ENCODE measurements at places on chromosomes 5 and 9.

GRCh38 chr5:106964132-106964531, 706.6 kb downstream of the EFNA5 start:
- DNase-seq: no peak

DNA sequence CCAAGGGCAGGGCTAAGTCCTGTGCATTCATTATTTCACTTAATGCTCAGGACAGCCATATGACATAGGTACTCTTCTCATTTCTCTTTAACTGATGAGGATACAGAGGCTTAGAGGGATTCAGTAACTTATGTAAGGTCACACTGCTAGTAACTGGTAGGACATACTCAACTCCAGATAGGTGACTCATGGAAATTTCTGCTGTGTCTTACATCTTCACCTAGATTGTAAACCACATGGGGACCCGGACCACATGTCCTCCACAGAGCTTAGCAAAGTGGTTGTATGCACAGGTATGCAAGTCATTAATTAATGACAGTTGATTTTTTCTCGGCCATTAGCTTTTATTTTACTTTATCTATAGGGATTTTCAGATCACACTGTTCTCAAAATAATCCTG, 29.3 kb downstream of the SLC1A1 start:
- no peak for DNase-seq

- no peak for DNase-seq
Measured at GRCh38 chr9:19470981-19471650, 62.3 kb downstream of the ACER2 start.

DNA sequence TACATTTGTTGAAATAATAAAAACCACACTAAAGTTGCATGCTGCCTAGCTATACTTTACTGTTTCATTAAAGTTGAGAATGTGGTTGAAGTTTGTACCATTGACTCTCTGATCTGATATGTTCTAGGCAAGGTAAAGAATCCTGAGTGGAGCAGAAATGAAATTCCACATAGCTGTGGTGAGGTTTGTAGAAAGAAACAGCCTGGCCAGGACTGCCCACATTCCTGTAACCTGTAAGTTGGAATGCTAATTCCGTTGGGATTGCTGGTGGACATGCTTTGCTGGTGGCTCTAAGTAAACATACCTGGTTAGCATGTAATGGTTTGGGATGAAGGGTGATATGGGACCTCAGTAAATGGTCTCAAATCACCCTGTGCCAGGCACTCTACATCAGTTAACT, 16.8 kb downstream of the NFX1 start:
- no peak for DNase-seq

GRCh38 chr9:121662891-121663580, 11.6 kb downstream of the DAB2IP start:
- DNase-seq: no peak

- DNase-seq: no peak
Measured at GRCh38 chr9:79208791-79209396, 362.9 kb upstream of the TLE4 start.

- no peak for DNase-seq
Measured at GRCh38 chr9:21096901-21097255, 19.1 kb upstream of the IFNB1 start.

DNA sequence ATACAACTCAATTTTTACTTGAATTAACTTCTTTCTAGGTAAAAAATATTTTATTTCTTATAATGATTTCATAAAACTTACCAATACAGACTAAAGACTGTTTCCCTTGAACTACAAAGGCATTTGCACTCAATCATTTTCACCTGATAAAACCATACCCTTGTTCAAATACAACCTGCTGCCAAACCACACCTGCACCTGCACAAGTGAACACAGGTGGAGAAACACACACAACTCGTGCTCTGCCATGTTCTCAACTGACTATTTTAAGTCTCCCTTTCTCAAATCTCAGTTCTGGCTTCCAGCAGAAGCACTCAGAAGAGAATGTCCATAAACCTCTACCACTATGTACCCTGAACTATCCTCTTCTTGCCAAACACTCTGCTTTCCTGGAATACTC, 1892.1 kb downstream of the MAT2B start:
- DNase-seq: no peak

- DNase-seq: no peak
Measured at GRCh38 chr5:472076-472655, 29.2 kb downstream of the EXOC3 start.

GRCh38 chr9:20658677-20659473, 25.2 kb upstream of the FOCAD start:
- no peak for DNase-seq

- no peak for DNase-seq
Measured at GRCh38 chr9:98551511-98552286, 157.0 kb downstream of the GABBR2 start.

GRCh38 chr5:9063615-9064245, 482.1 kb downstream of the SEMA5A start:
- DNase-seq: no peak

GRCh38 chr5:139482050-139482889, at the start of gene STING1:
TSS of gene STING1 (minus strand) at chr5:139482758. CDS start at chr5:139481704, 1,054 bp downstream.
- DNase-seq: peak; percentile 82

DNA sequence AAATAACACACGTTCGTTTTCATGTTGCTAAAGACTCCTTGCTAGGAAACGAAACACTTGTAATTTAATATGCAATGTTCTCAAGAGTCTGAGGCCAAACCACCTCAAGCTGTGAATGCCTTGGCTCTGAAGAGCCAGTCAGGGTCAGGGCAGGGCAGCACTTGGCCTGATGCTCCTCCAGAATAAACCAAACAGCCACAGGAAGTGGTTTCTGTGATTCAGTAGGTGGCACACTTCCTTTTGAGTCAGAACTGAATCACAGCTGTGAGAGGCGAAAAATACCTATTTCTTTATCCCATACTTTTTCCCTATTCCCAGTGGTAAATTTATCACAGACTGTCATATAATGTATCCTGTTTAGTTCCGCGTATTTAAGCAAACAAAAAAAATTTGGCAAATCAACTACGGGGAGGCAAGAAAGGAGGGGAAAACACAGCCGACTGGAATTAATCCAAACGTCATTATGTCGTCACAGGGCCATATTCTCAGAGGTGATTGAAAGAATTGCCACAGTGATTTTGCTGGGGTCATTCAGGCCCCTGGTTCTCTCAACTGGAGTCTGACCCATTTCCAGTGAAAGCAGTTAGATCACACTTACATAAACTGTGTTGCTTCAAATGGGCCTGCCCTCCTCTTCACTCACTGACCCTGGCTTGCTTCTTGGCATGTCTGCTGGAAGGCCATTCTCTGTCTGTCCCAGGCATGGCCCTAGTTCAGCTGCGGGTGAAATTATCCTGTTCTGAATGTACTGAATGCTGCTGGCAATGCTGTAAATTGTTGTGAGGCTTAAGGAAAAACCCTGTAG, 71.2 kb downstream of the ARRDC3 start:
- DNase-seq: peak; percentile 82

DNA sequence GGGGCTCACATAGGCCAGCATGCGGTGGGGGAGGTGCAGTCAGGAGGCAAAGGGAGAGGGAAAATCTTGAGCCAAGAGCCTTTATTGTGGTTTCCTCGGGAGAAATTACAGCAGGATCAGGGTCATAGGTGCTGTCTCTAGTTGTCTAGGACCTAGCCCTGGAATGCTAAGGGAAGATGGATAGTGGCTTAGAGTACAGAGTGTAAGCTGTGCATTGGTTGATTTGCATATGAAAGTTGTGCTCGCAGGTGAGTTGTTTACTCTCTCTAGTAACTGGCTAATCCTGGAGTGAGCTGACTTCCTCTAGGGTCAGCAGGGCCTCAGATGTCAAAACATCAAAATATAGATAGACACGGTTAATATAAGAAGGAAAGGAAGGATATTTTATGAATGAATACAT, 877.7 kb downstream of the TLE4 start:
- DNase-seq: no peak

- DNase-seq: no peak
Measured at GRCh38 chr9:135619599-135619886, 19.8 kb downstream of the GLT6D1 start.

DNA sequence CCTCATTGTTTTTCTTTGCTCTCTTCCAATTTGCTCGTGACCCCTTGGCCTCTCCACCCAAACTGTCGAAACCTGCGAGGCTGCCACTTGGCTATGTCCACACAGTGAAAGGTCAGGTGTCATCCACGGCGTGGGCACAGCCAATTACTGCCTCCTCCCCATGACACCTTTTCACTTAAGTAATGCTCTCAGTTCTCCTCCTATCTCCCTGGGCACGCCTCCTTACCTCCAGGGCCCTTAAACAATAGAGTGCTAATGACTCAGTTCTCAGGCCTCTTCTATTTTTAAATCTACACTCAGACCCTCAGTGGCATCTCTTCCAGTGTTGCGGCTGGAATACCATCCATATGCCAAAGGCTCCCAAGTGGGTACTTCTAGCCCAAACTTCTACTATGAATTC, 256.8 kb downstream of the ROR2 start:
- DNase-seq: no peak

GRCh38 chr5:133611357-133612248, 738 bp downstream of the FSTL4 start:
- no peak for DNase-seq

GRCh38 chr5:136446565-136446964, 81.2 kb upstream of the TRPC7 start:
- no peak for DNase-seq

DNA sequence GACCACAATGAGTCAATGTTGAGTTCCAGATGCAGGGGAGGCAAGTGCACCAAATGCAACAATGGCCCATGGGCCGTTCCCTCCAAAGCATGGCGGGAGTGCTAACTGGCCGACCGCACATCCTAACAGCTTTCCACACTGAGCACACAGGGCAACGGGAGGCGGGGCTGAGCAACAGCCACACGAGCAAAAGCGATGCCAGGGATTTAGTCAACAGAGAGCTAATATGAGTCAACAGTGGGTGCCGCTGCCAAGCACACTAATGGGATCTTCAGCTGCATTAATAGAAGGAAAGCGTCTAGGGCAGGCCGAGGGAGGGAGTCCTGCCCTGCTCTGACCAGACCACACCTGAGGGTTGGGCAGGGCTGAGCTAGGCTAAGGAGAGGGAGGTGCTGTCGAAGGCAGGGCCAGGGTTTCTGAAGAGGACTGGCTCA, 4.6 kb downstream of the EPB41L4B start:
- DNase-seq: no peak

GRCh38 chr9:133587051-133587450, 22.1 kb downstream of the FAM163B start:
- DNase-seq: no peak

DNA sequence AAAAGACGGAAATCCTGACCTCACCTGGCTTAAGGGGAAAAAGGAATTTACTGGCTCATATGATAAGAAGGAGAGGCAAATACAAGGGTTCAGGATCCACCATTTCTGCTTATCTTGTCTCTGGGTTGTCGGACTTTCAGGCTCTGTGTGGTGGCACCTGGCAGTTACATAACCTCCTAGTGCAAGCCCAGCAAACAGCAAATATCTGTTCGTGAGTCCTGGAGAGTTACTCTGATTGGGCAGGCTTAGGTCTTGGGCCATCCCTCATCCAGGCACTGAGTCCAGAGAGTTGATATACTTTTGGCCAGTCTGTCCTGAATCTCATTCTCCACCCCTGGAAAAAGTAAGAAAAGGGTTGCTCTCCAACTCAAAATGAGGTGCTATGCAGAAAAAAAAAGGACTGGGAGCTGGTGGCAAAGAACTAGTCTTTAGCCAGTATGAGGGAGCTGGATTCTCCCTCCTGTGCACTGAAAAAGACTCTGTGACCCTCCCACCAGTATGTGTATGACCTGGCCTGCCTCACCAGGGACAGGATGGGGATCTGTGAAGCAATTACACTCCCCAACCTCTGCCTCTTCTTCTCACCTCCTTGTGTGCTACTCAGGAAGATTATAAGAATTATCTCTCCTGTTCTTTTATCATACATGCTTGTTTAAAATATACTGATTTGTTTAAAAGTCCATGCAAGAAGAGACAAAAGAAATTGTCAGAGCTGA, 282.9 kb downstream of the ARHGAP26 start:
- DNase-seq: no peak

- no peak for DNase-seq
Measured at GRCh38 chr9:86253577-86253976, 5.9 kb downstream of the C9orf153 start.

GRCh38 chr5:160339406-160340130, 27.2 kb upstream of the CCNJL start:
- DNase-seq: no peak

DNA sequence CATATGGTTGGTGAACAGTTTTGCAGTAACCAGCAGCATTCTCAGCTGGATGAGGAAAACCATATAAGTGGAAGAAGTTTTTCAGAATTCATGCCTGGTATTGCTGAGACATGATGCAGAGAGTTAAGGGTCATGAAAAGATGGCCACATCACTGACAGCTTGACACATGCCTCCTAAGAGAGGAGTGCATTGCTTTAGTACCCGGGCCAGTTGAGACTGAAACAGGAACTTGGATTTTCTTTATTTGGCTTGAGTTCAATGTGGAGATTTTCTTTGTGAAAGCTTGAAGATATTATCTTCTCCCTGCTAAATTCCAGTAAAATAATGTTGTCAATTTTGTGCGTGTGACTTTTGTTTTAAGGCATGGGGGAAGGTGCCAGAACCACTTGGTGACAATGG, 35.8 kb downstream of the HACD4 start:
- DNase-seq: no peak

DNA sequence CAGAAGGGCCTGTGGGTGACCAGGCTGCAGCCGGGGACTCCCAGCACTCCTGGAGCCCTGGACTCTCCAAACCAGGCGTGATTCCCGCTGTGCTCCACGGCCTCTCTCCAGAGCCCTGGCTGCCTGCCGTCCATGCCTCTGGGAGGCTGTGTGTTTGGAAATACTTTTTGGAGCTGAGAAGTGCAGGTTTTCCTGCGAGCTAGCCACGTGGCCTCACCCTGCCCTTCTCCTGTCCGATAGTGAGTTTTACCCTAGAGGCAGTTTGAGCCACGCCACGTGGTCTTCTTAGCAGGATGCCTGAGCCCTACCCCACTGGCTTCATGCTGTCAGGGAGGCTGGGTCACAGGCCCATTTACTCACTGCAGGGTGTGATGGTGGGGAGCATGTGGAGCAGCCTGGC, 71.3 kb downstream of the COL5A1 start:
- no peak for DNase-seq

All from CD4-positive, alpha-beta T cell treated with Interleukin-10 for 1 hour (primary cell).